ENCODE measurements at places on chromosomes 3 and 15.

DNA sequence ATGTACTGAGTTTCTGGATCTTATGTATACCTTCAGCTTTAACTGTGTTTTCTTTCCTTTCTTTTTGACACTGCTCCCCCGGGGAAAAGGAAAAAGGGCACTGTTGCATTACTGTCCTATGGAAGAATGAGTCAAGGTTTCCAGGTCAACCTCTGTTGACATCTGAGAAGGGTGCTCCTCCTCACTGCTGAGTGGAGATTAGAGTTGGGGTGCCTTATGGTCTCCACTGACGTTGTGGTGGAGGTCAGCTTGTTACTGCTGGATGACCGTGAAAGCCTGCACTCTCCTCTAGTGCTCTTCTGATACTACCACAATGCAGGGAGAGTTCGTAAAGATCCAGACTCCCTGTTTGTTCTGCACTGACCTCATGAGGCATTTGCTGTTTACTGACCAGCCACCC is 252.1 kb upstream of the GRM7 start:
- no peak for DNase-seq

GRCh38 chr15:60695713-60696522 is 217.0 kb upstream of the ICE2 start:
- no peak for DNase-seq

- no peak for DNase-seq
Observed at GRCh38 chr3:59285560-59285959, 235.7 kb upstream of the CFAP20DC start.

DNA sequence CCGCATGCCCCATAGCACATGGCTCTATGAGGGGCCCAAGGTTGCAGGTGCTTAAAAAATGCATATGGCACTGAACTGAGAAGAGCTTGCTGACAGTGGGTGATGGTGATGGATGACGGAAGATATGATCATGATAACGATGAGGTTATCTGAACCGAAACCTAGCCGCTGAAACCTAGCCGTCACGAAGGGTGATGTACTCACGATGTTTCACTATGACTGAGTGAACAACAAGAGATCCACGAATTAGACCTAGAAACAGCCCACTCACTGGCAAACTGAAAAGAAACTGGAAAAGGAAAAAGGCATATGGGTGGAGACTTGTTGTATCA is 57.6 kb upstream of the BCL6 start:
- DNase-seq = no peak

GRCh38 chr15:69452692-69453521 is at the start of gene RPLP1:
TSS of gene RPLP1 (plus strand) at chr15:69452818. CDS start at chr15:69452949, 131 bp downstream.
- DNase-seq = peak; percentile 95

DNA sequence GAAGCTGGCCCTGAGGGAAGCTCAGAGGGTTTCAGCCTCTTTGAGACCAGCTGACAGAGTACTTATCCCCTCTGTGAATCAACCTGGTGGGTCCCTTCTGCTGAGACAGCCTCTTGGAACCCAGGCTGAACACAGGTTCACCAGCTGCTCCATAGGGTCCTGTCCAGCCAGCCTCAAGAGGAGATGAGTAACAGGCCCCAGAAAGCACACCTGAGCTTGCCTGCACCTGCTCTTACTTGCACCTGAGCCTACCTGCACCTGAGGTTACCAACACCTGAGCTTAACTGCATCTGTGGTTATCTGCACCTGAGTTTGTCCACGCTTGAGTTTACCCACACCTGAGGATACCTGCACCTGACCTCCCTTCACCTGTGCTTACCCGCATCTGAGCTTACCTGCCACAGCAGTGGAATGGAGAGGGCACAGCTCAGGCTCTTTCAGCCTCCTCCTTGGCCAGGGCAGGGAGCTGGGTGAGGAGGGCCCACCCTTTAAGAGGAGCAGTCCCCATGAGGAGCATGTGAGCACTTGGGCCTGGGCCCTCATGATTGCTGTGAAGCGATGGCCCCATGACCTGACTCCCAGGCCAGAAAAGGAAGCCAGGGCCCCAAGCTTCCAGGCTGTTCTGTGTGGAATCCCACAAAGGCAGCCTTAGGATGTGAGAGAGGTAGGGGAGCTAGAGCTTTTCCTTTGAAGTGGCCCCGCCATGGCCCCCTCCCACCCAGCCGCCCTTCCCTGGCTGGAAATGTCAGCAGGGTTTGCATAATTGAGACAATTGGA is at the start of gene TRPM1:
TRPM1 (minus strand) TSS at position 464 of the 777 bp plus-strand sequence. CDS start 20,370 bp downstream, outside the sequence.
- DNase-seq = no peak

- DNase-seq = no peak
Observed at GRCh38 chr3:13318626-13319470, 101.3 kb downstream of the NUP210 start.

- peak; percentile 30 for DNase-seq
Observed at GRCh38 chr3:45100981-45101407, 45.2 kb downstream of the CDCP1 start.

GRCh38 chr3:78351334-78351733 is 1311.4 kb downstream of the ROBO2 start:
- DNase-seq = no peak

- no peak for DNase-seq
Observed at GRCh38 chr3:141235661-141236171, 4.1 kb downstream of the PXYLP1 start.

GRCh38 chr15:74318376-74319137 is 48.9 kb downstream of the CYP11A1 start:
- DNase-seq = no peak

GRCh38 chr15:101024073-101024695 is 105.0 kb downstream of the LRRK1 start:
- peak; percentile 8 for DNase-seq

DNA sequence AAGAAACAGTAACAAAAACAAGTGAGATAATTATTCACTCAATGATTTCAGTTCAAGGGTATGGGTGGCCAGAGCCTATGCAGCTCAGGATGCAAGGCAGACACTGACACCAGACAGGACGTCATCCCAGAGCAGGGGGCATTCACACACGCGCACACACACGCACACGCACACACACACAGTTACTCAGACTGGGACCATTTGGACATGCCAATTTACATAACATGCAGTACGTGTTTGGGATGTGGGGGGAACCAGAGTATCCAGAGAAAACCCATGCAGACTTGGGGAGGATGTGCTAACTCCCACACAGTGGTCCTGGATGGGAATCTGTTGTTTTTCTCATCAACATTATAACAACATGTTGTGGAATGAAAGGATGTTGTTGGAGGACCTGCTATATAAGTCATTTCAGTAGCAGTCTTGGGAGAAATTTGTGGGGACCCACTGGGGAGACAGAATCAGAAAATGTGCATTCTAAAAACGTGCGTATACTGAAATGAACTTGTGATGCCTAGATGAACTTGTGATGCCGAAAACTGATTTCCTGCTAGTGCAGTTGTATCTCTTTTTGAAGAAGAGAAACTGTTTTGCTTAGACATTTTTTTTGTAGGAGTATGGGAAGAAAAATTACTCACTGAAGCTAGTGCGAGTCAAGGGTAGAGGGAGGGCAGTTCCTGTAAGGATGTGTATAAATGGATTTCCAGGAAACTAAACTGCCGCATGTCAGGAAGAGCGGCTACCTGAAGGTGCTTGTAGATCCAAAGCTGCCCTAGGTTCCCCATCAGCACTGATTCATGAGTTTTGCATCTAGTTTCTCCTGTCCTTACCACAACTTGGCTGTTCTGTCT is 25.2 kb downstream of the CD200 start:
- DNase-seq = peak; percentile 6

DNA sequence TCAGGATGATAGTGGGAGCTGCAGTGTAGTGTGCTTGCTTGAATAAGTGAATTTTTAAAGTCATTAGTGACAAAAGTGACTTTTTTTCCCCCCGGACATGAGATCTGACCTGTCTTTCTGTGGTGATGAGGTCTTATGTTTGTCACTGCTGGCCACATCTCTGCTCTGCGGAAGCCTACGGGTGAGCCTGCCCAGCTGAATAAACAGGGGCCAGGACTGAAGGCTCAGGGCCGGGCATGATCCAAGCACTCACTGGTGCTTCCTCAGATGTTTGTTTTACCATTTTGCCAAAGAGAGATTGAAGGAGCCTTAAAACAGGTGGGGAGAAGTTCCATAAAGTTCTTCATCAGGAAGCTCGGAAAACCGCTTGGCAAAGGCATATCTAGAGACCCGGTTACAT is 35.0 kb downstream of the RPL39L start:
- no peak for DNase-seq

DNA sequence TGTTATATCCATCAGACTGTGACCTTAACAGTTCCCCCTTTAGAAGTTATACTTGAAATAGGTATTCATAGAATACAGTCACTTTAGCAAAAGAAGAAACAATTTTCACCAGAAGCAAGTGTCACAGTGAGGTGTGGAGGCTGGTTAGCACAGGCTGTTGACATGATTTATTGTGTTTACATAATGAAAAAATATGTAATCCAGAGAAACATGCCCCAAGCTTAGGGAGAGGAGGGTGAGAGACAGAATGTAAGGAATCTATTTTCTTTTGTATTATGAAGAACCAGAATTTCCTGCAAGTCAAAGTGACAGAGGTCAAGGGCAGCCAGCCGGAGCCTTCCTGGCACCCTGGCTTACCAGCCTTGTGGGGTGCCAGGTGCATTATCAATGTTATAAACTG is 4.0 kb downstream of the IL12A start:
- no peak for DNase-seq

DNA sequence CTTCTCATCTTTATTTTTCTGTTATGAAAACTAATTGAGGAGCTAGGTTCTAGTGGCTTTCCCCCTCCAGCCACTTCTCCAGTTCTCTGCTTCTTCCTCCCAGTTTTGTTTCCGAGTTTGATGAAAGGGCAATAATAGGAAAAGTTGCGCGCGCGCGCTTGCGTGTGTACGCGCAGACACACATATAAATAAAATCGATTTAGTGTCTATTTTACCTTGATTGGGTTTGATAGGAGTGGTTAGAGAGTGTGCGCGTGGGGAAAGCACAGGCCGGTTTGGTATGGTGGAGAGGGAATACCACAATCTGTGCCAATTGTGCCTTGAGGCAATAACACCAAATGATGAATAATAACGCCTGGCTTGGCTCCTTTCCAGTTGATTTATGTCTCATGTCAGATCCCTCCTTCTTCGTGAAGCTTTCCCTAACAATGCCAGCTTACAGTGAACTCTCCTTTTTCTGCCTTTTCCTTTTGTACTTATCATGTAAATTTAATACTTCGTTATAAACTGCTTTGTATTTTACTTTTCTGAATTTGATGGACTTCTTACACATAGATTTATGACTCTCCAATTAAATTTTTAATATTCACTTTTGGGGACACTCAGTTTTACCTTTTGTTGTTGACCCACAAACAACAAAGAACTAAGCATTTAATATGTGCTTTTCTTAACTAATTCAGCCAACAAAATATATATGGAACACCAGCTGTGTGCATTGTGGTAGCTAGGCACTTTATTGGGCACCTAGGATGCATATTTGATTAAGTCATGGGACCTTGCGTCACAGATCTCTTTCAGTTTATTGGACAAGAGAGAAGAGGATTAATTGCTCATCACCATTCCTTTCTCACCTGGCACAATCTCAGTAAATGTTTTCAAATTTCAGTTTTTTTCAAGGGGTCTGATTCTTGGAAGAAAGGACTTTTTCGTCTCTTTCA is 1.7 kb downstream of the TIPARP start:
- DNase-seq = peak; percentile 98

DNA sequence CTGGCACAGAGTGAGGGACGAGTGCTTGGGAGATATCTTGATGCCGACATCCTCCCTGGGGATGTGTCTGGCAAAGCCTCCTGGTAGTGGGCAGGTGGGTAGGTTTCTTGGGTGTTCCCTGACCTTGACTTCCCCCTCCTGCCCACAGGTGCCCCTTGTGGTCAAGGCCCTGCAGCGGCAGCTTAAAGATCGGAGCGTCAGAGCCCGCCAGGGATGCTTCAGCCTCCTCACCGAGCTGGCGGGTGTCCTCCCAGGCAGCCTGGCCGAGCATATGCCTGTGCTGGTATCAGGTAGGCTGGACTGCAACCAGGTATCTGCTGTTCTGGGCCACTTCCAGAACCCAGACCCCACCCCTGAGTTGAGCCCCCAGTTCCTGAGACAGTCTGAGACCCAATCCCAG is 19.2 kb downstream of the CAND2 start:
- DNase-seq = no peak

GRCh38 chr3:194343561-194343893 is 7.6 kb downstream of the CPN2 start:
- peak; percentile 23 for DNase-seq

DNA sequence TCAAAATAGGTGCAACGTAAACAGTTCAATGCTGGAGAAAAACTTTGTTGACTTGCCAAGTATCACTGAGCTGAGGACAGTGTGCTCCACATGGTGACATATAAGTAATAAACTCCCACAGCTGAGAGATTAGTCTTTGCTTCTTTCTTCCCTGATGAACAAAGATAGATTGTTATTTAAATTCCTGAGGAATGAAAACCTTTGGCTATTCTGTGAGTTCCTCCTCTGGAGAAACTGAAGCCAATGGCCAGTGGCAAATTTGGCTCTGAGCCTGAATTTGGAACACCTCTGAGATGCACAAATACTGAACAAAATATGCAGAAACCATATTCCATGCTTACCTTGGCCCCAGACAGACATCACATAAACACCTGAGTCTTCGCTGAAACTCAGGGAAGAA is 63.3 kb downstream of the RPL22L1 start:
- DNase-seq = no peak

GRCh38 chr3:116607205-116607604 is 102.4 kb upstream of the TUSC7 start:
- no peak for DNase-seq

GRCh38 chr3:120417272-120417911 is 33.4 kb downstream of the FSTL1 start:
- peak; percentile 98 for DNase-seq

GRCh38 chr15:42037656-42038055 is 16.8 kb upstream of the PLA2G4E start:
- no peak for DNase-seq

DNA sequence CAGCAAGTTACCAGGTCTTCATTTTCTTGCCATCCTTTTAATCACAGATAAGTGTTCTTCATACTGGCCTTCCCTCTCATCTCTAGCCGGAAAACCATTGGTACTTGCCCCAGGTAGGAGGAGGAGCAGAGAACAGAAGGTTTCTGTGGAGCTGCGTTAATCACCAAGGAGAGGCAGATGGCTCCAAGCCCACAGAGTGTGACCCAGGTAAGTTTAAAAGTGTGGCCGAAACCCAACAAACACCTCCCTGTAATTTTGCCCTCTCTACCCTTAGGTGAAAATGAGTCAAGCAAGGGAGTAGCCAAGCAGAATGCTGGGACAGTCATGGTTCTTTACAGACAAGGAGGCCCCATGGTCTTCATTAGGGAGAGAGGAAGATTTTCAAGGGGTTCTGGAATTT is 37.3 kb downstream of the NFKBIZ start:
- DNase-seq = no peak

- DNase-seq = no peak
Observed at GRCh38 chr3:4864503-4864902, 114.7 kb upstream of the BHLHE40 start.

- DNase-seq = peak; percentile 87
Observed at GRCh38 chr3:141710888-141711616, 27.0 kb upstream of the RNF7 start.

DNA sequence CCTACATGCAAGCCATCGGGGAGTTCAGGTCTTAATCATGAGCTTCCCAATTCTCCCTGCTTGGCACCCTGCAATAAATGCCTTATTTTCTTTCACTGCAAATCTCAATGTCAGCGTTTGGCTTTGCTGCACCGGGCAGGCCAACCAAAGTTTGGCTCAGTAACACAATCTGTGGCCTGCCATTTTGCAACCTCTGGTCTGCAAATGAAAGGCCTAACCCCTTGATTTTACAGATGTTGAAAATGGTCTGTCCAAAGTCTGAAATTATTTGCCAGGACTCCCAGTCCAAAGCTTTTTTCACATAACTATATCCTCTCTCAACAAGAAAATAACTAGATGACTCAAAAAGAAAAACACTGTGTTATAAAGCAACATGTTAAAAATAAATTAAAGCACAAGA is 34.0 kb upstream of the LEKR1 start:
- no peak for DNase-seq
